Germinal center (tissue), 1 donor: ENCODE measurements at places on chromosomes 11 and 22.

GRCh38 chr11:61080526-61080925 is 21.8 kb upstream of the CD5 start:
- no peak for DNase-seq

DNA sequence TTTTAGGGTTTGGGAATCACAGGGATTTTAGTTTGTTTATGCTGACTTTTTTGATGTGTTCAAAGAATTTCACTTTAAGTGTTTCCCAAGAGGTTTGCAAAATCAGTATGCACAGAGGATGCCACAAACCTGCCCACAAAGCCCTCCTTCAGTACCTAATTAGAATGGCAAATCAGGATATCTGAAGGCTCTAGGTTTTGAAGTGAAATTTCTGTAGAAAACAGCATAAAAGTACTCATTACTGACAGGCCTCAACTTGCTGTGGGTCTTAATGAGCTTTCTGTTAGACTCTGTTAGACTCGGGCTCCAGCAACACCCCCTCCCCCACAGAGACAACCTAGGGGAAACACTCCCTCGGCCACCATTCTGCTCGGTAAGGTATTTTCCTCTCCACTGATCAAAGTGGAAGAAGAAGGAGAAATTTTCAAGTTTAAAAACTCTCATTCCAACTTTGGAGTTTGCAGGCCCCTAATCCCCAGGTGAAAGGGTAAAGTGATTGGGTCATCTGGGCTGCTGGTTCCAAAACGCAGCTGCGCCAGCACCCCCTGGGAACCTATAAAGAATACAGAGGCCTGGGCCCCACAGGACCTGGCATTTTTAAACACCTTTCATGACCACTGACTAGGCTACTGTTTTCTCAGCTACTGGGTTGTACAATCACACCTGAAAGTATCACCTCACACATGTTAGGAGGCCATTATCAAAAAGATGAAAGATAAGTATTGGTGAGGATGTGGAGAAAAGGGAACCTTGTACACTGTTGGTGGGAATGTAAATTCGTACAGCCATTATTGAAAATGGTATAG is 67.5 kb downstream of the PLEKHA7 start:
- peak; percentile 35 for DNase-seq

- peak; percentile 67 for DNase-seq
Measured at GRCh38 chr22:45994491-45995404, 17.8 kb upstream of the WNT7B start.

DNA sequence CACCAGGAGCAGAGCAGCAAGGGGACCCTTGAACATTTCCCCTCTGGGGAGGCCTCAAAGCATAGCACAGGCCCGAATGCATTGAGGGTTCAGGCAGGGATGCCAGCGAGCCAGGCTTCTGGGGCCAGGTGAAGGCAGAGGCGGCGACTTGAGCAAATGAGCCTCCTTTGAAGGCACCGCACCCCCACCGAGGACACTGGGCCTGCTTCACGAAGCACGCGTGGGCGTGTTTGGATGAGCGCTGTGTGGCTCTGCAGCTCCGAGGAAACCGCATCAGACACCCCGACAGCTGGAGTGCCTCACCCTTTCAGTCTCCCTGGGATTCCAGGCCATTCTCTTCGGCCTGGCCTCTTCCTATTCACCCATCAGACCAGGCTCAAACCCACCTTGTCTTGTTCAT is 301.8 kb downstream of the NTM start:
- DNase-seq = no peak

- DNase-seq = peak; percentile 78
Measured at GRCh38 chr11:93718057-93718563, 23.2 kb downstream of the TAF1D start.

- no peak for DNase-seq
Measured at GRCh38 chr11:6413791-6414201, 5.1 kb downstream of the APBB1 start.

- no peak for DNase-seq
Measured at GRCh38 chr11:24297461-24297860, 199.4 kb upstream of the LUZP2 start.

GRCh38 chr11:105000167-105000566 is 22.8 kb downstream of the CASP5 start:
- no peak for DNase-seq

- DNase-seq = no peak
Measured at GRCh38 chr22:28750471-28750881, 8.6 kb downstream of the HSCB start.

GRCh38 chr11:122821169-122821568 is 17.1 kb upstream of the CRTAM start:
- no peak for DNase-seq

DNA sequence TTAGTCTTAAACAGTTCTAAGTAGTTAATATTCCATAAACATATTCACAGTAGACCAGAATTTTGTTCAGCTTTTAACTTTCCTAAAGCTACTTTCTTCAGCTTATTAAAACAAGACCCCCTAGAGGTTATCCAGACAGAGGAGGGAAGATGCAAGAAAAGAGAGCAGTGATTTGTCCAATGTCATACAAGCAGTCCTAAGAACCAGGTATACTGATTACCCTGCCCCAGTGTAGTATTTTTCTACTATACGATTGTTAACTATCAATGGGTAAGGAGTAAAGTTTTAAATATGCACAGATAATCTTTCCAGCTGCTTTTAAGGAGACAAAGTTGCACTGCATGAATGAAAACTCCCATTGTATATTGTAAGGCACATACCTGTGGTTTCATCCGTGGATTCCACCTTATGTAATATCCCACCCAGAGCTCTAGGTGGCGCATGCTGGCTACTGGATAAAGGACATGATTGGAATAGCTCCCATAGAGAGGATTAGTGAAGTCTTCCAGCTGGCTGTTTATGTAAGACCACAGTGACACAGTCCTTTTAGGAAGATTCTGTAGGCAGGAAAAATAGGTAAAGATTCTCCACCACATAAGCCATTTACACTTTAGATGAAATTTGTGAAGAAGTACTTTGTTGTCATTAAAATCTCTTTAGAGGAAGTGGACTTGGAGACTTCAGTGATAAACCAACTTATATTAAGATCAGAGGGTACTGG is 45.6 kb downstream of the CEP57 start:
- peak; percentile 31 for DNase-seq

DNA sequence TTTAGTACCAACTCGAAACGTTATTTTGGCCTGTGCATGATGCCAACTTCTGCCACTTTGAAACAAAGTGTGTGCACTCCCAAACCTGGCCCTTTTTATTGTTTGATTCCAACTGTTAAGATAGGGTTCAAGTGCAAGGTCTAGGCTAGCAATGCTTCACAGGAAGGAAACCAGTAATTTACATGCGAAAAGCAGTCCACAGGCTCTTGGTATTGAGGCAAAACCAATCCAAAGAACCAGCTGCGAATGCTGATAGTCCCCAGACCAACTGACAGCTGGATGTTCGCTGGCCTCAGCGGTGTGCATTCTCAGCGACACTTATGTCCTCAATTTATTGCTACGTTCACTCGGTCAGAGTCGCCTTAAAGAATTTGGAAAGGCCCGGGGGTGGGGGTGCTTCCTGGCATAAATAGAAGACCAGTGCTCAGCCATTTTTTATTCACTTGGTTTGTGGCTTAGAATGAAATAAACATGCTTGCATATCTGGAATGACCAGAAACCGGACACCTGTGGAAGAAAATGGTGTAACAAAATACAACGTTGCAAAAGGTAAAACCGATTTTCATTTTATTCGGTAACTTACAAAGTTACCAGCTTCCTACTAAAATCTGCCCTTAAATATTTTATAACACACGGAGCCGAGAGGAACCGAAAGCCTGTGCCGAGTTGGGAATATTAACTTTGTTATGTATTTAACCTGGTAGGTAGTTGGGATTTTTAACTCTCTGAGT is 1.6 kb downstream of the CPT1A start:
- DNase-seq = no peak

- no peak for DNase-seq
Measured at GRCh38 chr11:15276621-15277020, 161.9 kb downstream of the INSC start.

DNA sequence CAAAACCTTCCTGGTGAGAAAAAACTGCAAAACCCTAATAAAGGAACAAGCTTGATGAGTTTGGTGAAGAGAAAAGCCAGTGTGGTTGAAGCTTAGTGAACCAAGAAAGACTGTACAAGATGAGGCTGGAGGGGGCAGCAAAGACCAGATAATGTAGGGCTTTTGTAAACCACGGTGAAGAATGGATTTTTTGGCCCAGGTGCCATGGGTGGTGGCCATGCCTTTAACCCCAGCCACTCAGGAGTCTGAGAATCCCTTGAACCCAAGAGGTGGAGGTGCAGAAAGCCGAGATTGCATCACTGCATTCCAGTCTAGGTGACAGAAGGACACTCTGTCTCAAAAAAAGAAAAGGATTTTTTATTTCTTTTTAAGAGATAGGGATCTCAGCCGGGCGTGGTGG is 5.0 kb upstream of the ZDHHC5 start:
- no peak for DNase-seq

- no peak for DNase-seq
Measured at GRCh38 chr11:119342362-119343130, 1.9 kb upstream of the C1QTNF5 start.

DNA sequence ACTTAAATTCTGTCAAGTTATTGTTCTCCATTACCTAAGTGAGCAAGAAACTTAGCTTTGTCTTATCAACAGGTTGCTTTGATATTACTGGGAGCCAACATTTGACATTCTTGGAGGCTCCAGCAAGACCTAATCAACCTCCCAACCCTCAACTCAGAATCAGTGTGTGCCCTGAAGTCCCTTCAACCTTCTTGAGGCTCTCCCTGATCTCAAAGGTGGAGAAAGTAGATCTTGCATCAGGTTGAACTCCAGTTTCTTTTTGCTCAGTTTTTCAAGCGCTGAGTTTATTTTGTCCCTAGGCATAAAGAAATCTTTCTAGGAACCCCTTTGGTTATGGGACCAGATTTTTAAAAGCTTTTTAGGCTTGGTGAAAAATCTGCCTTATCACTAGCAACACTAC is 1.4 kb downstream of the FAM111A start:
- no peak for DNase-seq

GRCh38 chr22:44200855-44201550 is 20.3 kb downstream of the PARVG start:
- no peak for DNase-seq

GRCh38 chr11:66002648-66003225 is 434 bp downstream of the BANF1 start:
- peak; percentile 85 for DNase-seq

DNA sequence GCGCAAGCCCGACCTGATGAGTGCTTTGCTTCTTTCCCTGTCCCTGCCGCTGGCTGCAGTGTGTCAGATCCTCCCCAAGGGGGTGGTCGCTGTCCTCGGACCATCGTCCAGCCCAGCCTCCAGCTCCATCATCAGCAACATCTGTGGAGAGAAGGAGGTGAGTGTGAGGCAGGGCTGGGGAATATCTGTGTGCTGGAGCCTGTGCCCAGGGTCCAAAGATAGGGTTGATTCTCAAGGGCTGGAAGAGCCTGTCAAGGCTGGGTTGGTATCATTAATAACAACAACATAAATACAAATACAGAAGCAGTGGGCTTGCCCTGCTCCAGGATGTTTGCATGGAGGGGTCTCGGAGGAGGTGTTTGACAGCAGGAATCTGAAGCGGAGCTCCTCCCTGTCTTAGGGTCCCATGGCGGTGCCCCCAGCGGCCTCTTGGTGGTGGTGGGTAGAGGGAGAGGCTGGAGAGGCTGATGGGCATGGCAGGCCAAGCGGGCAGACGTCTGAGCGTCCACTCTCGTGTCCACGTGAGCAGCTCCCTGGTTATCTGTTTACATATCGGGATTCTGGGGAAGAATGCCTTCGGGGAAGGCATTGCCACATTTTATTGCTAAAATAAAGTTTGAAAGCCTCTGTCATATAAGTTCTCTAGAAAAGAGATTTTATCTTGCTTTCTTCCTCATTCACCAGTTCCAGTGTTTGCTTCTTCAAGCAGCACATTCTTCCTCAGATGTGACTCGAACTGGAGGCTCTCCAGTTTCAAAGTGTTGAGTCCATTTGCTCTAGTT is 208.4 kb upstream of the TBCEL start:
- DNase-seq = no peak

- no peak for DNase-seq
Measured at GRCh38 chr11:38824573-38824972, 2226.5 kb upstream of the RAG2 start.

DNA sequence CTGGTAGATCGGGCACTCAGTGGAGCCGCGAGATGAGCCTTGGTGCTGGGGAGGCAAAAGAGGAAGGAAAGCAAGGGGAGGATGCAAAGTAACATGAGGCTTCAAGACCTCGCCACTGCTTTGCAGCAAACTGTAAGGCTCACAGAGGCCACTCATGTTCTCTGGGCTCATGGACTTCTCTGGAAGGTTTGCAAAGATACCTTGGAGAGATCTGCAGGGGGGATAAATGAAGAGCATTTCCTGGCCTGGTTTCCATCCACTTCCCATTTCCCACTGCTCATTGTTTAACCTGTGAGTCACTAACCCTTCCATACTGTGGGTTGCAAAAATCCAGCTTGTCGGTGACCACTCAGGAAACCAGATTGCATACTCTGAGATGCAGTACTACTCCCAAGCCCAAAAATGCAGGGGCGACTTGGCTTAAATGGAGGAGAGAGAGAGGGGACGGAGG is 38.5 kb downstream of the OSBP2 start:
- DNase-seq = no peak

GRCh38 chr11:126989942-126990715 is 10.4 kb downstream of the KIRREL3 start:
- peak; percentile 59 for DNase-seq

GRCh38 chr22:47802421-47802820 is 1040.0 kb downstream of the TBC1D22A start:
- no peak for DNase-seq

GRCh38 chr11:92296138-92296515 is 71.5 kb downstream of the FAT3 start:
- DNase-seq = no peak

DNA sequence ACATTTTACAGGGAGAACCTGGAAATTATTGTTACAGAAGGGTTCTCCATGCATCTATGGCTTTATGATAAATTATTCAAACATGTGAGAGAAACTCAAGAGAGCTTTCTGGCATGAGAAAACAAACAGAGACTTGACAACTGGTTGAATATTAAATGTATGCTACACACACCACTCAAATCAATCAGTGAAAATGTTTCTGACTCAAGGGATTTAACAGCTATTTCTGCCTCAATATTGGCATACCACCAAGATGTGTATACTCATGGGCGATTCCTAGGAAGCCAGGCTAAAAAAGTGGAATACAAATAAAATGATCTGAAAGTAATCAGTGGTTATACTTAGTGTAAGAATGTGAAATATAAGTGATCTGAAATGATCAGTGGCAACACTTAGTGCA is 15.8 kb upstream of the OR51T1 start:
- DNase-seq = no peak

- no peak for DNase-seq
Measured at GRCh38 chr11:112584672-112585071, 324.0 kb upstream of the PLET1 start.

GRCh38 chr11:6618117-6619003 is 862 bp downstream of the TPP1 start:
- DNase-seq = peak; percentile 56

- DNase-seq = no peak
Measured at GRCh38 chr22:20436307-20436767, 1.3 kb downstream of the SCARF2 start.

GRCh38 chr11:134586726-134587125 is 174.7 kb upstream of the B3GAT1 start:
- DNase-seq = no peak

GRCh38 chr11:95345651-95346050 is 114.6 kb upstream of the SESN3 start:
- no peak for DNase-seq
